K562 (cell line): ENCODE measurements at places on chromosomes 7 and 10. TPM values are rescaled to one million over a fixed set of nuclear protein-coding genes. Genes with fewer than 3 reads are reported as not detected.

- H3K27me3 ChIP-seq: no peaks in the 10 kb centered on the region
- H3K4me3 ChIP-seq: no peak overlapping the region
Measured at GRCh38 chr7:10181996-10182395, 791.7 kb upstream of the PHF14 start.

DNA sequence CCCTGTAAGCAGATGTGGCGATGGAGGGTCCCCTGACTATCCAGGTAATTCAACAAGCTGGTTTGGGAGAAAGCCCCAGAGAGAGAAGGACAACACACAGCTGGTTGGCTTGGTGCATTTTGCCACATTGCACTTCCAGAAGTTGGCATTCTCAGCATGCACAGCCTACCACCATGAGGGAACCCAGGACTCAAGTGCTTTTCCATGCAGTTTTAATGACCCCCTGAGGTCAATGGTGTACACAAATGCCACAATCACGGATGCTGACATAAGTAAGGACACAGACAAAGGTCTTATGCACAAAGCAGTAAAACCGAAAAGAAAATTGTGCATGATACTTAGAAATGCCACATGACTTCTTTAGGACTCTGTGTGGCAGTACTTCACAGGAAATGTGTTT lies 645.1 kb downstream of the KCNMA1 start:
- no peak overlapping the region for H3K27ac ChIP-seq
- no peak overlapping the region for H3K4me3 ChIP-seq
- no peaks in the 10 kb centered on the region for H3K4me1 ChIP-seq
- no peak for DNase-seq
- H3K36me3 ChIP-seq: no peaks in the 10 kb centered on the region

DNA sequence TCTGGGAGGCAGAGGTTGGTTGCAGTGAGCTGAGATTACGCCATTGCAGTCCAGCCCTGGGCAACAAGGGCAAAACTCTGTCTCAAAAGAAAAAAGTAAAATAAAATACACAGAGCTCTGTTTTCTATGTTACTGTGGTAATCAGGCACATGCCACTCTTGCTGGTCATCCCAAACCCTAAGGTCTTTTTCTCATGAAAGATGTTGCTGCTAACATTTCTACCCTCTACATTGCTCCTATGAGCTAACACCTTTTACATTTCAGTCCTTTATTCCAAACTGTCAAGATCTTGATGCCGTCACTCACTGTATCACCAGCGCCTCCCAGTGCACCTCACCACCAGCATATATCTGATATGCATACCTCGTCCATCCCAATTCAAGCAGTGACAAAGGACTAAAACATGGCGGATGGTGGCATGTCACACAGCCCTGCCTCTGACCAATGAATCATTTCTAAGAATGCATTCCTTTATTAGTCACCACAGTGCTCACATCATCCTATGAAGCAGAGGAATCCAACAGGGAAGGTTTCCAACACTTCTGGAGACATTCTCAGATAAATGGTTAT lies 4.3 kb downstream of the DAGLB start:
- H3K27me3 ChIP-seq: no peaks in the 10 kb centered on the region
- peaks cover 12% of the 10 kb centered on the region for H3K4me1 ChIP-seq
- H3K4me3 ChIP-seq: no peak overlapping the region

DNA sequence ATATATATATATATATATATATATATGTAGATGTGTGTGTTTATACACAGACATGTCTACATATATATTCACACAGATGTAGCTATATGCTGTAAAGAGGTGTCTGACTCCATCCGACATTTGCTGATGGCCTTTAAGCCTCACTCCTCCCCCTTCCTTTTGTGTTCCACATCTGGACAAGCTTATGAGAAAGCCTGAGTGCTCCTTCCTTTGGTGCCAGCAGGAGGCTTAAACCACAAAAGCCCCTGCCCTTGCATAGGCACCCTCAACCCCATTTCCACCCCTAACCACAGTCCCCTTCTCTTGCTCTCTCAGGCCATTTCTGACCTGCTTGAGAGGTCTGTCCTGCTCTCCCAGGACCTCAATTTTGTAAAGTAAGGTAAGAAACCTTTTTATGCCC lies 98.7 kb downstream of the SVOPL start:
- H3K27me3 ChIP-seq: no peaks in the 10 kb centered on the region; the same call in 2 of the 3 replicates
- no peak for DNase-seq
- no peaks in the 10 kb centered on the region for H3K4me1 ChIP-seq
- no peak overlapping the region for H3K4me3 ChIP-seq

GRCh38 chr7:26167303-26167934 lies 15.4 kb downstream of the NFE2L3 start:
- H3K4me1 ChIP-seq: peaks cover 13% of the 10 kb centered on the region
- H3K27me3 ChIP-seq: no peaks in the 10 kb centered on the region
- H3K27ac ChIP-seq: no peak overlapping the region
- peaks cover 2% of the 10 kb centered on the region; the same call in 1 of the 3 replicates for H3K36me3 ChIP-seq
- DNase-seq: no peak

GRCh38 chr7:3912291-3912690 lies 611.2 kb downstream of the SDK1 start:
- H3K4me3 ChIP-seq: no peak overlapping the region
- peaks cover 34% of the 10 kb centered on the region for H3K27me3 ChIP-seq
- no peaks in the 10 kb centered on the region for H3K4me1 ChIP-seq
- no peaks in the 10 kb centered on the region for H3K36me3 ChIP-seq
- no peak overlapping the region for H3K27ac ChIP-seq
- DNase-seq: no peak

DNA sequence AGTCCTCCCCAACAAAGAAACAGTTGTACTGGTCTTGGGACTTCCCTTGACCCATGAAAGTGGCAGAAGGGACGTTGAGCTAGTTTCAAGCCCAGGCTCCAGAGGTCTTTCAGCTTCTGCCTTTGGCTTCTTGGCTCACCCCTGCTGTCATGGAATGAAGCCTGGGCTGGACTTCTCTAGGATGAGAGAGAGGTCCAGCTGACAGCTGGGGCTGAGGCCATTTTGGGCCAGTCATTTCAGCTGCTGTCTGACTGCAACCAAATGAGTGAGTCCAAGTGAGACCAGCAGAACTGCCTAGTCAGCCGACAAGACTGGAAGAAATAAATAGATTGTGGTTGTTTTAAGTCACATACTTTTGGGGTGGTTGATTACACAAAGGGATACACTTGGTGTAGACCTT lies 76.6 kb downstream of the TMEM178B start:
- DNase-seq: no peak
- no peak overlapping the region for H3K27ac ChIP-seq
- no peaks in the 10 kb centered on the region for H3K36me3 ChIP-seq
- no peaks in the 10 kb centered on the region for H3K4me1 ChIP-seq

DNA sequence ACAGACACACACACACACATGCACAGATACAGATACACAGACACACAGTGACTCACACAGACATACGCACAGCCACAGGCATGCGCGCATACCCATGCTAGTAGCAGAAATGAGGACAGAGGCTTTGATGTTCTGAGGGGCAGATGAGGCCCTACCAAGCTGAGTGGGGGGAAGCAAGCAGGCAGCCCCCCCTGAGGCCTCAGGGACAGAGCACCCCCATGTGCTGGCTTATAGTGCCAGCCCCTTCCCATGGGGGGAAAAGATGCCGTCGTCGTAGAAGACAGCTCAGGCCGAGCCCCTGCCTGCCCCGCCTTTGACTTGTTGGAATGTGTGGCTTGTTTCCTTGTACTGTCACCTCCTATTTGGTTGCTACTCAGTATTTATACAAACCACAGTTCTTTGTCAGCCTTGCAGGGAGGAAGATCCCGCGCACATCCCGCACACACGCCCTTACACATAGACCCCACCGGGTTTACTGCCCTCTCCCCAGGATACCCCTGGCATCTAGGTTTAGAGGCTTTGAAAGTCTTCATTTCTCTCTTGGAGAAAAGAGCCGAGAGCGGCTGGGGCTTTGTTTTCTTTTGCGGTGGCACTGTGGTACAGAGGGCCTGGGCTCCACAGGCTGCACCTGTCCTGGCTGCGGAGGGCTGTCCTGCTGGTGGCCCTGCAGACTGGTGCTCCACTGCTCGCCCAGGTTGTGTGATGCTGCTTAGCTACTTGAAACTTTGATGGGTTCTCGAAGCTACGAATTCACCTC lies 112.5 kb downstream of the DOCK1 start:
- no peaks in the 10 kb centered on the region for H3K4me1 ChIP-seq
- no peaks in the 10 kb centered on the region for H3K27me3 ChIP-seq
- no peak overlapping the region for H3K4me3 ChIP-seq

The CALN1 gene
- total RNA-seq: 2.2 and 2.7 TPM in 2 replicates

- H3K4me1 ChIP-seq: no peaks in the 10 kb centered on the region
- no peak overlapping the region for H3K27ac ChIP-seq
- DNase-seq: no peak
- H3K4me3 ChIP-seq: no peak overlapping the region
- peaks cover 41% of the 10 kb centered on the region for H3K36me3 ChIP-seq
- no peaks in the 10 kb centered on the region for H3K27me3 ChIP-seq
Measured at GRCh38 chr7:65387891-65388290, 14.2 kb downstream of the ZNF92 start.

The ATP6V0E2 gene
- total RNA-seq: 17.8 and 18.5 TPM in 2 replicates

The TBRG4 gene
- total RNA-seq: 258 and 287 TPM in 2 replicates

DNA sequence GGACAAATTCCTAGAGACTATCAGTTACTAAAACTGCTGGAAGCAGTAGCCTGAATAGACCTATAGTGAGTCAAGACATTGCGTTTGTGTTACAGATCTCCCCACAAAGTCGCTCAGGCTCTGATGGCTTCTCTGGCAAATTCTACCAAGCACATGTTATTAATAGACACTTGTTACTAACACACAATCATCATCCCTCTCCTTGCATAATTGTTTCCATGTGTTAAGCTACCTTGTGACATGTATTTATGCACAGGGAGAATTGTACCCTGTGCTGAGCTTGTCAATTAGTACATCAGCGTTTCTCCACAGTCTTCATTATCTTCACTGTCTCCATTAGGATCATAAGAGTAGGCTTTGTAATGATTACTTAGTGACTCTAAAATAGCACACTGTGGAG lies 31.2 kb downstream of the DYNC2I1 start:
- H3K36me3 ChIP-seq: peaks cover 68% of the 10 kb centered on the region
- peaks cover 3% of the 10 kb centered on the region; the same call in 1 of the 2 replicates for H3K4me1 ChIP-seq
- DNase-seq: no peak
- no peaks in the 10 kb centered on the region for H3K27me3 ChIP-seq
- H3K4me3 ChIP-seq: no peak overlapping the region

DNA sequence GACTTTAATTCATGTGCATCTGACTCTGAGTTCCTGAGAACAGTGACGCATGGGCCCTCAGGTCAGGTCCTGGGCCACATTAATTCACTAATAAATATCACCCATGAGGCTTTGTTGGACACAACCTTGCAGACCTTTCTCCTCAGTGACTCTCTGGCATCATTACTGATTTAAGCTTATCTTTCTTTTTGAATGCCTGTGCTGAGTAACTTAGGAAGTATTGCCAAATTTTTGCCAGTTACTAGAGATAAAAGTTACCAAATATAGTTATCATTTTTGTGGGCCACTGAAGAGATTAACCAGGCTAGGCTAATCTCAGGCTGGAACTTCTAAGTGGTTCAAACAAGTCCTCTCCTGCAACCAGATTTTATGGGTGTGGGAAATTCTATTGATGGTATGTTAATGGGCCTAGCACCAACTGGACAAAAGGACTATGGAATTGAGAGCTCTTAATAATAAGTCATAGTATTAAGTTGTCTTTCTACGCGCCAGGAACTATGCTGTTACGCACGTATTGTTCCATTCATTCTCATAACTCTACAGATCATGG lies 28.8 kb upstream of the PRTFDC1 start:
- no peak for DNase-seq
- H3K27me3 ChIP-seq: no peaks in the 10 kb centered on the region
- no peak overlapping the region for H3K4me3 ChIP-seq
- H3K27ac ChIP-seq: no peak overlapping the region
- H3K4me1 ChIP-seq: no peaks in the 10 kb centered on the region; the same call in 1 of the 2 replicates

- H3K36me3 ChIP-seq: no peaks in the 10 kb centered on the region
- no peaks in the 10 kb centered on the region for H3K4me1 ChIP-seq
- no peak overlapping the region for H3K4me3 ChIP-seq
- DNase-seq: no peak
- H3K27ac ChIP-seq: no peak overlapping the region
Measured at GRCh38 chr10:78236416-78237015, 202.9 kb downstream of the RPS24 start.

The SFXN4 gene
- total RNA-seq: 44.9 and 46.0 TPM in 2 replicates

DNA sequence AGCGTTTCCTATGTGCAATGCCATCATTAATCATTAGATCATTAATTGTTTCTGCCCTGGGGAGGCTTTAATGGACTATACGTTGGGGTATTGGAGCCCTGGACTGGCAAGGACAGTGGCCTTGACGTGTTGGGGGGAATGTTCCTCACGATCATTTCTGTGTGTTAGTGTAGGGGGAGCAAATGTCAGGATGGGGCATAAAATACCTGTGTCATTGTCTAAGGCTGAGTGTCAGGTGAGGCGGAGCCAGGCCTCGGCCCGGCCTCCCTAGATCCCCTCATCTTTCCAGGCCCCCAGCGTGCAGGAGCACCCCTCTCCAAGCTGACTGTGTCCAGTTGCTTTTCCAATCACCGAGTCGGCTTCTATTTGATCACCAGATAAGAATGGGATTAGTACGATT lies 346.4 kb upstream of the SHH start:
- H3K4me3 ChIP-seq: no peak overlapping the region
- peaks cover 12% of the 10 kb centered on the region; the same call in 2 of the 3 replicates for H3K27me3 ChIP-seq
- no peak for DNase-seq
- no peaks in the 10 kb centered on the region for H3K36me3 ChIP-seq

DNA sequence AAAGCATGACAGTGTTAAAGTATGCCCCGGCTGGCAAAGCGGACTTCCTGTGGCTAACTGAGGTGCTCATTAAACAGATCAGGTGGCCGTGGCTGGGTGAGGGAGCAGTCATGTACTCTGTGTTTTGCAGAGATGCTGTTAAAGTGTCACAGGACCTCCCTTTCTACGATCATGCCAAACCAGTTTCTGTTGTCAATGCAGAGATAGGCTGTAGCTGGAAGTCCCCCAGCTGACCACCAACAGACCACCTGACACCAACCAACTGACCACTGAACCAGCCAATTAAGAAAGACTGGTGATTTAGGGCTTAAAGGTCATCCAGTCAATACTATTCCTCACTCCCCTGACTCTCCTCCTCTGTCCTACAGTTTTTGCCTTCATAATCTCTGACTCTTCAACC lies 431.1 kb upstream of the LRGUK start:
- no peak overlapping the region for H3K27ac ChIP-seq

- no peak for DNase-seq
- no peak overlapping the region for H3K27ac ChIP-seq
- H3K36me3 ChIP-seq: no peaks in the 10 kb centered on the region
- H3K4me1 ChIP-seq: no peaks in the 10 kb centered on the region
- H3K27me3 ChIP-seq: peaks cover 3% of the 10 kb centered on the region
- no peak overlapping the region for H3K4me3 ChIP-seq
Measured at GRCh38 chr7:95715274-95715673, 57.1 kb upstream of the DYNC1I1 start.

The SUN3 gene
- not detected in 2 replicates for total RNA-seq

DNA sequence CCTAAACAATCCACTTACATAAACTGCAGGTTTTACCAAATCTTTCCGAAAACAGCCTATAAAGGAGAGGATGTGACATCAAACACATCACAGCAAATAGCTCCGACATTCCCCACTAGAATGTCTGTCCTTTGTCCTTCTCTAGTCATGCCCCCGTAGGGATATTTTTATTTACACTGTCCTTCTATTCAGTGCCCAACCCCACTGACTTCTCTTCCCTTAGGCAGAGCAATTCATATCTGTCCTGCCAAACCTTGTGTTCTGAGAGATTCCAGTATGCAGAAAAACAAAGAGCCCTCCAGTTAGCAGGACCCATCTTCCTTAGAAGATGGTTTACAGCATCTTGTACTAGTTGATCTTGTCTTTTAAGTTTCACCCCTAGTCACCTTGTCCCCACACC lies 5.4 kb upstream of the GLI3 start:
- peaks cover 3% of the 10 kb centered on the region for H3K4me1 ChIP-seq
- H3K27me3 ChIP-seq: no peaks in the 10 kb centered on the region
- H3K36me3 ChIP-seq: no peaks in the 10 kb centered on the region
- DNase-seq: no peak
- H3K27ac ChIP-seq: no peak overlapping the region
- no peak overlapping the region for H3K4me3 ChIP-seq
